Skeletal muscle cell (primary cell): ENCODE measurements at places on chromosomes 4 and X.

DNA sequence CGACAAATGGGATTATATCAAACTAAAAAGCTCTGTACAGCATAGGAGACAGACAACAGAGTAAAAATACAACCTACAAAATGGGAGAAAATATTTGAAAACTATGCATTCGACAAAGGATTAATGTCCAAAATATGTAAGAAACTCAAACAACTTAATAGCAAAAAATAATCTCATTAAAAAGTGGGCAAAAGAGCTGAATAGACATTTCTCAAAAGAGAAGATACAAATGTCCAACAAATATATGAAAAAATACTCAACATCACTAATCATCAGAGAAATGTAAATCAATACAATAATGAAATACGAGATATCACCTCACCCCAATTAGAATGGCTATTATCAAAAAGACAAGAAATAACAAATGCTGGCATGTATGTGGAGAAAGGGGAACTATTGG, 272.9 kb downstream of the KLHL13 start:
- no peak for DNase-seq

GRCh38 chr4:145178740-145179280, 1.6 kb downstream of the OTUD4 start:
- no peak for DNase-seq

DNA sequence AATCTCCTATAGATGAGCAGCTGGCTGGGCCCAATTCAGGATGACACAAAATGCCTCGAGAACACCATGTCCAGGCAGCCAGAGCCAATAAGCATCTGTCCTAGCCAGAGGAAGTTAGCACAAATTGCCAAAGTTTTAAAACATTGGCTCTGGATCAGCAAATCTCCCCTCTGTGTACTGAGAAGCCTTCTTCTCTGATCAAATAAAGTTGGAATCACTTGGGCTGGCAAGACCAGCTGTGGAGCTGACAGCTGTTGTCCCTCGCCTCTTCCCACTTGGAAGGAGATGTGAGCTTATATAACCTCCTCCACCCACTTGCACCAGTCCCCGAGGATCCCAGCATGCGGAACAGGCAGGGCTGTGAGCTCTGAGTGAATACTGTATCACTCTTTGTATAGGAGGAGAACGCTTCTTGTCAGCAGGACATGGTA, 183.9 kb downstream of the OPHN1 start:
- peak; percentile 51 for DNase-seq

DNA sequence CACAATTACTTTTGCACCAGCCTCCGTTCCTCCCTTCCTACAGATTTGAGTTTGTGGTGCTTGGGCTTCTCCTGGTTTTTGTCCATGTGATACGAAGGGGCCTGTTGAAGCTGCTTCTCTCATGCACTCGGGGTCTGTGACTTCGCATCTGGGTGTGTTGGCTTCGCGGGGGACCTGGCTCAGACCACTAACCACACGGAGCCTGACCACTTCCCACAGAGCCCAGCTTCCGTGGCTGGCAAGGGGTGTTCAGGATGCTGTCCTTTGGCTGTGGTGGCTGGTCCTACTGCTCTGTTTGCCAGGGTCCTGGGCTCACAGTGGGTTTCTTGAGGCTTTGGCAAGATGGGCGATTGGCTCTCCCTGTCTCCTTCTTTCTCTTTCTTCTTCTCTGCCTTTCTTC, 19.8 kb upstream of the XG start:
- no peak for DNase-seq

GRCh38 chrX:110258552-110258951, 59.3 kb downstream of the AMMECR1 start:
- DNase-seq, result no peak

DNA sequence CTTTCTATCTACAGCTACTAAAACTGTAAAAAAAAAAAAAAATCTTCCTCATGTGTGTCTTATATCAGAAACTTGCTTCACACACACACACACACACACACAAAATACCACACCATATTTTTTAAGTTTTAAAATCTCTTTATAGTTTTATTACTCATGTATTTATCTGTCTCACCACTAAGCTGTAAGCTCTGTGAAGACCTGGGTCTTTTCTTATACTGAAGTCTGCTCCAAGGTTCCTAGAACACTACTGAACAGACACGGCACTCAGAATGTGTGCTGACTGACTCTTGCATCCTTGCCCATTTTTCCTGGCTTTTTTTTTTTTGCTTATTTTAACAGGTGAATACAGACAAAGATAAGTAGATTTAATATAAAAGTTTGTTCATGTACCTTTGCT, 135.6 kb upstream of the CXXC4 start:
- no peak for DNase-seq

GRCh38 chr4:117817301-117817700, 217.0 kb upstream of the NDST3 start:
- DNase-seq, result no peak

GRCh38 chrX:14832151-14832550, 40.7 kb downstream of the FANCB start:
- DNase-seq, result peak; percentile 24
